ENCODE measurements at places on chromosomes 11 and 22.

- DNase-seq, result no peak
These were observed 66.8 kb downstream of the TSPAN18 start for GRCh38 chr11:44793350-44794090.

- peak; percentile 19 for DNase-seq
These were observed 15.8 kb downstream of the TOLLIP start for GRCh38 chr11:1293619-1294015.

GRCh38 chr22:31329453-31330215 is 16.5 kb downstream of the PATZ1 start:
- DNase-seq, result no peak

DNA sequence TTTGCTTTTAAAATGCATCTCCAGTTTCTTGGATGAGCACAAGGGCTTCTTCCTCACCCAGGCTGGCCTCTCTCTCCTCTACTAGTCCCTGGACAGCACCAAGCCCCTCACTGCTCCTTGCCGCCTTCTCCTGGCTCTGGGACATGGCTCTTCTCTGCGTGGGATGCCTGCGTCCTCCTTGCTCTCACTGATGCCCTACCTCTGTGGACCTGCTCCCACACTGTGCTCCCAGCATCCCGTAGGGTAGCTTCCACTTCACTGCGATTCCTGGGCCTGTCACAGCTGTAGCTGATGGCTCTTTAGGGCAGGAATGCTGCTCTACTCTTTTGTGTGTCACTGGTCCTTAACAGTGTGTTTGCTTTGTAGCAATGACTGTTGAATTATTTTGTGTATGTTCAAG is 136.3 kb downstream of the SNX19 start:
- no peak for DNase-seq

DNA sequence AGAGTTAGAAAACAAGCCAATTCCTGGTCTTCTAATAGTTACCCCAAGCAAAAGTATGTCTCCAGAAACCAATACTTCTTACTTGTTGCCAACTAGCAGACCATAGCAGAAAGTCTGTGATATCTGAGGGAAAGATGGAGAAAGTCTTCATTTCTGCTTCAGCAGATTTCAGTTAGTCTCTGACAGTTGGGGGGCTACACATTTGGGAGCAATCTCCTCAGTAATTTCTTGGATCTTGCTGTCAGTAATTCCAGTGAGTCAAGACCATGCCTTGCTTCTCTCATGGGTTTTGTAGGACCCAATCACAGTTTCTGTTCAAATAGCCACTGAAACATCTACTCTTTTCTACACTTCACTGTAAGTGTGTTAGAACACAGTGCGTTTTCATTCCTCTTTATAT is 118.8 kb downstream of the ATXN10 start:
- no peak for DNase-seq

- DNase-seq, result no peak
These were observed 7.8 kb upstream of the ZC3H12C start for GRCh38 chr11:110085255-110085838.

DNA sequence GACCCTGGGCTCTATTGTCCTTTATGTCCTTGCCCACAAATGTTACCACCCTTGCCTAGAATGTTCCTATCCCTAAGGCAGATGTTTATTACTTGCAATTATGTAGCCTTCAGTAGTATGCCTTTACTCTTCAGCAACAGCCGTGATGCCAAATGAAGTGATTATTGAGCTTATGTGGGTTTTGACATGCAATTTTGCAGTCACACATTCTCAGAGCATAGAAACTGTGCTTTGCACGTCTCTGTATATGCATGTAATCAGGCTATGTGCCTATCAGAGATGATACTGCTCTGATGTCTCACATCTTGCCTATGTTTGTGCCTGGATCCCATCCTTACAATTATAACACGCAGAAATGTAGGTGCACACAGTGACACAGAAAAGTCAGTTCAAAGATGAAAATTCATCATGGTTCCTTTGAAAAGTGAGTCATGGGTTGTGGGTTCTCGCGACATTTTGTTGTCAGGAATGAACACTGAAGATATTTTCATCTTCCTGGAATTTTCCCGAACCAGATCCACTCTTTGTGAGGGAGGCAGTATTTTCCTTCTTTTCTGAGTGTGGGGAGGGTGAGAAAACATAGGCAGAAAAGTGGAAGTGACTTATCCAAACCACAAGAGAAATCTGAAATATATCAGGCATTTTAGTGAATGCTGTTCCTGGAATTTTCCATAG is 81.1 kb downstream of the BMAL1 start:
- DNase-seq, result peak; percentile 88

DNA sequence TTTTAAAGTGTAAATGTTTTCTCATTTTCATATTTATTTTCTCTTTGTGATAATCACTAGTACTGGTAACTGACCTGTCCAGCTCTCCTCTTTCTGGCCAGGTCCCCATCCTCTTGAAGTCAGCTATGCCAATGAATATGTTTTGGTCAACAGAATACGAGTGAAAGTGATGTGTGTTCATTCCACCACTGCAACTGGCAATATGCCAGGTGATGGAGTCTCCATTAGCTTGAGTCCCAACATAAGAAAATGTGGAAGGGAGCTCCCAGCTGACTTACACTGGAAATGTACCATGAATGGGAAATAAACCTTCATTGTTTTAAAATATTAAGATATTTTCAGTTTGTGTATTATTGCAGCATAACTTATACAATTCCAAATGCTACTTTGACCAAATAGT is 75.8 kb downstream of the CCDC34 start:
- no peak for DNase-seq

GRCh38 chr22:24460418-24461089 is 33.2 kb downstream of the ADORA2A start:
- no peak for DNase-seq

GRCh38 chr11:27218421-27219038 is 144.5 kb downstream of the CCDC34 start:
- DNase-seq, result peak; percentile 98

DNA sequence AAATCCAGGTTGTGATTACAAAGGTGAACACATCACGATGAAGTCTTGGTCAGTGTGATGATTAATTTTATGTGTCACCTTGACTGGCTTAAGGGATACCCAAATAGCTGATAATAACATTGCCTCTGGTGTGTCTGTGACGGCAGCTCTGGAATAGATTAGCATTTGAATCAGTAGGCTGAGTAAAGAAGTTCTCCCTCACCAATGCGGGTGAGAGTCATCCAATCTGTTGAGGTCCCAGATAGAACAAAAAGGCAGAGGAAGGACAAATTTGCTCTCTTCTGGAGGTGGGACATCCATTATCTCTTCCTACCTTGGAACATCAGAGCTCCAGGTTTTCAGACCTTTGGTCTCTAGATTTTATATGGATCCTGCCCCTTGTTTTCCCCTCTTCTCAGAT is 856.2 kb upstream of the CCDC90B start:
- no peak for DNase-seq

DNA sequence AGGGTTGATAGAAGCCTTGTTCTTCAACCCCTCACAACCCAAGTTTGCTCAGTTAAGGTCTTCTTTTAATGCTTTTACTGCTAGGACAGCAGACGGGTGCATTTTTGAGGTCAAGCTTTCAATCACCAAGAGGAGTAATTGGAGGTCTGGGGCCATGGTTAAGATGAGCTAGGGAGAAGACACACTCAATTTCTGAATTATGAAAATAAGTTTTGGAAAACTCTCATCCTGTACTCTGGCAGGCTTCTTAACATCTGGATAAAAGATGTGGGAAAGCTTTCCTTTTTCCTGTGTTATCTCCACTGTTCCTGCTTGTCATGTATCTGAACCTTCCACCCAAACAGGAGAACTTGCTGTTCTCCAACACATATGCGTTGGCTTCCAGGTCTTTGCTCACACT is 9.7 kb downstream of the ABTB2 start:
- DNase-seq, result no peak

GRCh38 chr22:38257181-38257580 is 15.6 kb downstream of the TMEM184B start:
- DNase-seq, result peak; percentile 89

DNA sequence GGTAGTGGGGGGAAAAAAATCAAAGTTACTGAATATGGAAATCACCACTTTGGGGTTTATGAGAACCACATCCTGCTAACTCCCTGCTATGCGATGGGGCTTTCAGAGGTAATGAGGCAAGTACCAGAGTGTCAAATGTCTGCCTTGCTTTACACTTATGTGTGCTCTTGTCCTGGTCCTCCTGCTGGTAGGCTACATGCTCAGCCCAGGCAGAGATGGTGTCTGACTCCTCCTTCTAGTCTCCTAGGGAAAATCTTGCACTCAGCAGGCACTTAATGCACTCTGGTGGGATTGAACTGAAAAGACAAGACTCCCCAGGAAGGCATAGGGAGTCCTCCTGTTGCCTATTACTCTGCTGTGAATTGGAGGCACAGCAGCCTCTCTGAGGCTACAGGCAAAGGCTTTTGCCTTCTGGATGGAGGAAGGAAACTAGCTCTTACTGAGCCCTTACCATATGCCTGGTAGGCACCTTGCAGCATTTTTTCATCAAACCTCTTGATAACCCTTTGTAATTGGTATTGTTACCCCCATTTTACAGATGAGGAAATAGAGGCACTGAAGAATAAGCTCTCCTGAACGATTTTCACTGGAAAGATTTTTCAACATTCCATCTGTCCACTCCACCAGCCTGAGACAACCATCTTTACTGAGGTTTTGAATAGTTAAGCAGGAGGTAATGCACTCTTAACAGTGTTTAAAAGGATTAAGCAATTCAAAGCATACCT is 132.1 kb upstream of the PAX6 start:
- no peak for DNase-seq

GRCh38 chr11:105838668-105839384 is 183.2 kb downstream of the MSANTD4 start:
- peak; percentile 16 for DNase-seq

DNA sequence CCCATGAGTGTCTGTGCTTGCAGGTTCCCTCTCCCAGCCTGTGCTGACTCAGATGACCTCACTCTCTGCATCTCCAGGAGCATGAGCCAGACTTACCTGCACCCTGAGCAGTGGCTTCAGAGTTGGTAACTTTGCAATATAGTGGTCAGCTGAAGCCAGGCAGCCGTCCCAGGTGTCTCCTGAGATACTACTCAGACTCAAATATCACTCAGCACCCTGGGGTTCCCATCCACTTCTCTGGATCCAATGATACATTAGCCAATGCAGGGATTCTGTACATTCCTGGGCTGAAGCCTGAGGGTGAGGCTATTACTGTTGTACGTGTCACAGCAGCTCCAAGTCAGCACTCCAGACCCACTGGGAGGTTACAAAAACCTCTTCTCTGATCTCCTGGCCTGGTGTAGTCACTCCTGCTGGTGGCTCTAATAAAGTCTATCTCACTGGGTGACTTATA is 87.8 kb upstream of the TOP3B start:
- DNase-seq, result peak; percentile 4

- no peak for DNase-seq
These were observed 12.5 kb upstream of the HMOX1 start for GRCh38 chr22:35368386-35368785.

GRCh38 chr11:19079643-19080440 is 19.3 kb upstream of the MRGPRX2 start:
- DNase-seq, result peak; percentile 98

- no peak for DNase-seq
These were observed 77.6 kb downstream of the LRRC32 start for GRCh38 chr11:76592961-76593360.

DNA sequence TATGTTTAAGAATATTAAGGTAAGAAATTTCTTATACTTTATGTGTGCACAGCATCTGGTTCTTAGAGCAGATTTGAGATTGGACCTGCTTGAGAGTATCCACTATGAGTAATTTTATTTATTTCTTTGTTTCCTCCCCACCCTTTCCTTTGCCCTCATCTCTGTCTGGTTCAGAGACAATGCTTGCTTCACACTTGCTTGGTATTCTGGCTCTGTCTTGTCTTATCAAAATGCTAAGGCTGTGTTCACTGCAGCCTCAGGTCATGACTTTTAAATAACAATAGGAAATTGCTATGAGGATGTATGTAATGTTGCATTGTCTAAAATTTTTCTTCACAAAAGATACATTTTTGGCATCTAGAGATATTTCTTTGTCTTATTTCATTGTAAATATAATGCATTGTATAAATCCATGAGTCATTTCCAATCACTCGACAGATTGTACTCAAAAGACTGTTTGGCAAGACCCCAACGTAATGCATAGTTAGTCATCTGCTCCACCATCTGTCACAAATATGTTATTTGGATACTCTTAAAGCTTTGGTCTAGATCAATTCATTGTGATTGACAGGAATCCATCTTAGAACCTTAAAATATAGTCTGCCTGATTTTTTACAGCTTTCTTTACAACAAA is 395.7 kb downstream of the AASDHPPT start:
- DNase-seq, result no peak

DNA sequence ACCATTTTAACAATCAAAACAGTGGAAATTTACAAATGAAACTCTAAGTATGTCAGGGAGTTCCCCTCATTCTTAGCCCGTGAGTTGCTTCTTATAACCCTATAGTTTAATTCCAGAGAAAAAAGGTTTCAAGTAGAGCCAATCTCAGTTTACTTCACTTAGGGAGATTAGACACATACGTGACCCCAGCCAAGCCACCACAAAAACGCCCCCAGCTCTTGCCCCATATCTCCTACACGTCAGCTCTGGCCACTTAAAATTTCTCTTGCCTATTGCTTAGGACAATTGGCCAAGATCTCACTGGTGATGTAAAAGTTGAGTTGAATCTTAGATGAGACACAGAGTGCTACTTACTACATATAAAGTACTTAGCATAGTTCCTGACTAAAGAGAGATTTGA is 166.4 kb downstream of the ETS1 start:
- peak; percentile 91 for DNase-seq

- no peak for DNase-seq
These were observed 8.1 kb downstream of the OR8A1 start for GRCh38 chr11:124577716-124578427.

GRCh38 chr22:37459206-37459605 is 27.0 kb downstream of the MFNG start:
- DNase-seq, result no peak

GRCh38 chr11:33630936-33631748 is 69.5 kb downstream of the C11orf91 start:
- peak; percentile 62 for DNase-seq

DNA sequence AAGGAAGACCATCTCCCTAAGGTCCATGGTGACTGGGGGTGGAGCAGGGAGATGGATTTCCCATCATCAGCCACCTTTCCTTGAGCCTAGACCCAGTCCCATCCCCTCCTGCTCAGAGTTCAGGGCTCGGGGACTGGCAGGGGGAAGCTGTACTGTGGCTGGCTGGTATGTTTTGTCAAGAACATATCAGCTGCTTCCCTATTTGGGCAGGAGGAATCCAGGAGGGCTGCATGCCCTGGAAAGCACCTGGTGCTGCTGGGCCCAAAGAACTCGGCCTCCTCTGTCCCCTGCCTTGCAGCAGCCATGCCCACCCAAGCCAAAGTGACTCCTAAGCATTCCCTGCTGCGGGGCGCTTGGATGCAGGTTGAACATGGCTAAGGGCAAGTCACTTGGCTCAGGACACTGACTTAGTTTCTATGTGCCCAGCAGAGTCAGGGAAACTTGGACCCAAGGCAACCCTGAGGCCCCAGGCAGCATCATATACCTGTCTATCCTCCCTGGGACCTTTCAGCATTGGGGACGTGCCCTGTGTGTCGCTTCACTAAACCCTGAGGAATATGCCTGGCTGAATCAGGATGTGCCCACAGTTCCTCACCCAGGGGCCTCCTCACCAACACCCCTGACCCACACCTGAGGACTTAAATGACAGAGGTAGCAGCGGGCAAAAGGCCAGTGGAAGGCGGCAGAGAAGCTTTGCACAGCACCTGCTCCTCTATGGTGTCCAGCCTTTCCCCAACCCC is 43.1 kb downstream of the BUD13 start:
- DNase-seq, result no peak

GRCh38 chr11:133531458-133531857 is 843 bp downstream of the OPCML start:
- no peak for DNase-seq

GRCh38 chr11:6516865-6517264 is 19.8 kb downstream of the DNHD1 start:
- DNase-seq, result no peak

All from EH (cell line).